ENCODE measurements at places on chromosomes 16 and 17. TPM values are rescaled to one million over a fixed set of nuclear protein-coding genes. Genes with fewer than 3 reads are reported as not detected.

- H3K27me3 ChIP-seq: no peaks in the 10 kb centered on the region
- no peaks in the 10 kb centered on the region for H3K36me3 ChIP-seq
- H3K4me1 ChIP-seq: peaks cover 48% of the 10 kb centered on the region
- H3K4me3 ChIP-seq: peak overlapping the region; percentile 49
- H3K27ac ChIP-seq: peak overlapping the region; percentile 98
Observed at GRCh38 chr17:8173056-8173870, 2.9 kb downstream of the TMEM107 start.

DNA sequence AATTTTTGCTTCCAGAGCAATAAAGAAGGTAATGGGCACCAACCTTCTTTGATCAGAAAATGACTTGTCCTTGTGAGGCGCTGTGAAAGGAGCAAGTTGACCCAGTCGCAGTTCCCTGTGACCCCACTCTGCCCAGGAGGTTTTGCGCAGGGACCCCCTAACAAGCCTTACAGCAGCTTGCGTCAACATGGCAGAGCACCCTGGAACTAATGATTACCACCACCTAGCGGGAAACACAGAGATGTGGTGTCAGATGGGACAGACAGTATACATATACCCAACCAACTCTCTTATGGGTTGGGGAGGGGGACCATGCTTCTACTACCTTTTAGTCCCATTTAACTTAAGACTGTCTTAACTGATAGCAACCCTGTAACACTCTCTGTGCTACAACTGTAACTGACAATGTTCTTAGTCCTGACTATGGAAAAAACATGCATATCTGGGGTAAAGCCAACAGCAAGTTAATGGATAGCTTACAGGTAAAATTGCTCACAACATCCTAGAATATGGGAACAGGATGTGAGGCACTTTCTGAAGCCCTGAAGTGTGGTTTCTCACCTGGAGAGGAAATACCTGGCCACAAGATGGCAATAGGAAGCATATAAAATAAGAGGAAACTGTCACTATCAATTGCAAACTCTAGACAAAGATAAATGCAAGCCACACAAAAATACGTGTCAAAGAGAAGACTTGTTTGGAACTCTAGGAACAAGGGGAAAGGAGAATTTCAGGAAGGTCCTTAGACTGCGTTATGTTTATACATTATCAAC, 3.0 kb downstream of the KARS1 start:
- H3K36me3 ChIP-seq: peaks cover 53% of the 10 kb centered on the region
- no peak for DNase-seq
- H3K27ac ChIP-seq: peak overlapping the region; percentile 38
- H3K4me3 ChIP-seq: peak overlapping the region; percentile 0
- no peaks in the 10 kb centered on the region for H3K27me3 ChIP-seq

GRCh38 chr17:13480877-13481276, 120.9 kb downstream of the HS3ST3A1 start:
- no peak overlapping the region for H3K27ac ChIP-seq
- DNase-seq: no peak
- H3K4me3 ChIP-seq: no peak overlapping the region
- H3K36me3 ChIP-seq: no peaks in the 10 kb centered on the region
- no peaks in the 10 kb centered on the region for H3K4me1 ChIP-seq

GRCh38 chr17:51230306-51230705, 29.5 kb downstream of the MBTD1 start:
- H3K4me3 ChIP-seq: no peak overlapping the region
- no peaks in the 10 kb centered on the region for H3K27me3 ChIP-seq
- no peak for DNase-seq
- H3K4me1 ChIP-seq: peaks cover 7% of the 10 kb centered on the region
- no peak overlapping the region for H3K27ac ChIP-seq

DNA sequence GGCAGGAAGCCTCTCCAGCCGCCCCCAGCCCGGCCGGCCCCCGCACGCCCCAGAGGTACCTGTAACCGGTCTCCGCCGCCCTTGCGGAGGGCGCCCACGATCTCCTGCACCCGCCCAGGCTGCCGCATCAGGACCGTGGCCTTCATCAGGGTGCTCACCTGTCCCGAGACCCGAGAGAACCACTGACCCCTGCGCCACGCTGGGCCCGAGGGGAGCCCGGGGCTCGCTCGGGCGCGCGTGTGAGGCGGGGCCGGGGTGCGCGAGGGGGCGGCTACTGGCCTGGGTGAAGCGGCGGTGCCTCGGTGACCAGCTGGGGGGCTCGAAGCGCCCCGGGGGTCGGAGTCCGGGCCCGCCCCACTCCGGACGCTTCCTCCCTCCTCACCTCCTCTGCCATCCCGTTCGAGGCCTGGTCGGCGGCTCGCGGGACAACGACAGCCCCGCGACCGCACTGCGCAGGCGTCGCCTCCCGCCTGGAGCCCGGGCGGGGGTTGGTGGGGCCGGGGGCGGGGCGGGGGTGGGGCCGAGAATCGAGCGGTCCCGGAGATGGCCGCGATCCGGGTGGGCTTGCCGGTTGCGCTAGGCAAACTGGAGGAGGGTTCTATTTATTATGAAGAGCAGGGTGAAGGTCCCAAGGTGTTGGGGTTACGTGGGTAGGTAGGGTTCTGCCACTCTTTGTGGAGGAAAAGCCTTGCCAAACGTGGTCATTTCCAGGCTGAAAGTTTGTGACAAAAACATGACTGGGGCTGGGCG, at the start of gene NT5C3B:
NT5C3B (minus strand) TSS at position 433 of the 750 bp plus-strand sequence; CDS start at position 394, 39 bp downstream.
- peak; percentile 78 for DNase-seq
- H3K27ac ChIP-seq: no peak within 1 kb of the TSS
- H3K27me3 ChIP-seq: no peaks in the 10 kb centered on the region
- H3K4me1 ChIP-seq: peaks cover 17% of the 10 kb centered on the region
- H3K4me3 ChIP-seq: peak within 1 kb of the TSS; percentile 69
- peaks cover 9% of the 10 kb centered on the region for H3K36me3 ChIP-seq

Gene CCL13
- total RNA-seq: not detected

Gene NAGS
- 0.14 TPM for total RNA-seq

DNA sequence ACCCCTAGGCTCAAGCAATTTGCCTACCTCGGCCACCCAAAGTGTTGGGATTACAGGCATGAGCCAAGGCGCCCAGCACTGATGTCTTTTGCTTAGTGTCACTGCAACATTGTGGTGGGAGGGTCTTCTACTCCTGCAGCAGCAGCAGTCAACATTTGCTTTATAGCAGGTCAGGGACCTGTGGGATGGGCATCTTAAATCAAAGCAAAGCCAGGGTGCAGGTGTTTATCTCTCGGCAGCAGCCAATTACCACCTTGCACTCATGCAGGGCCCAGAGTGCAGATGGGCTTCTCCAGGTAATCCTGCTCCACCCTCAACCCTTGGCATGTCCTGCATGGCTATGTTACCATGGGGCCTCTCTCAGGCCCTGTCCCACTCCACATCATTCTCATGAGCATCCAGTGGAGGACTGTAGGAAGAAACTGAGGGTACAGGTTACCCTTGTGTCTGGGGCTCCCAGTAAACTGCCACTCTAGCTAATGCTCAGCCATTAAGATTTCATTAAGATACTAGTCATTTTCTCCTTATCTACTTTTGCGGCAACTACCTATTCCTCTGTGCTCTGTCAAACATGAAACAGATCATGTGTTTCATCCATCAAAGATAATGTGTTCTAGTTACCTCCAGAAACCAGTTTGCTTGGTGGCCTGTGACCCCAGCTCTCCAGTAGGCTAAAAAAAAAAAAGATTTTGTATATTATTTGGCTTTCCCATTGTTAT, 16.8 kb downstream of the ADGRG5 start:
- H3K4me3 ChIP-seq: no peak overlapping the region
- no peaks in the 10 kb centered on the region for H3K4me1 ChIP-seq
- H3K27me3 ChIP-seq: no peaks in the 10 kb centered on the region

DNA sequence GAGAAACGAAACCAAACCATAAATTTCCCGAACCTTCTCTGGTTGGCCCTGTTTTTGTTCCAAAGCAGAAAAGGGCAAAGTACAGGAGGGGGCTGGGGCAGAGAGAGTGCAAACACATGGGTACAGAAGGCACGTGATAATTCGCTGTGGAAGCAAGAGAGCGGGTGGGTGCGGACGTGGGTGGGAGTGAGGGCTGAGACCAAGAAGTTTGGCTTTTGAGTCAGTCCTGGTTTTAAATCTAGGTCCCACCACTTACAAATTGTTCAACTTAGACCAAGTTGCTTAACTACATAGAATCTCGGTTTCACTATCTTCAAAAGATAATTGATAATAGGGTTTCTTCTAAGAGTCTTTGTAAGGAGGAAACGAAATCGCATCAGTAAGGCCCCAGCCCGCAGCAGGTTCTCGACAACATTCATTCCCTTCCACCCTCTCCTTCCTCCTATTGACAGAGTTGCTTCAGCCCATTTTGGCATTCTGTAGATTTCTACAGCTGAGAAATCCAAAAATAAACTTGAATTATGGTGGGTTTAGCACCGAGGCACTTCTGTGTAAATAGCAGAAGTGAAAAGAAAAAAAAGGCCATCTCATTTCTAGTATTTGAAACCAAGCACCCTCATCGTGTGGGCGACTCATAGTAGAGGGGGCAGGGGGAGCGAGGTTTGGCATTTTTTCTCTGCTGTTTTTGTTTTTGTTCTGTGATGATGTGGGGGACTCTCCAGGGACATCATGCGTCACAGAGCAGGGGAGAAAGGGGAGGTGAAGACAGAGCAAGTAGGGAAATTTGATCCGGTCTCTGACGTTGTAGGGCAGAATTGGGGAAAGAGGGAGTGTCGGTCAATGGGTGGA, 33.6 kb upstream of the CCR7 start:
- H3K27me3 ChIP-seq: no peaks in the 10 kb centered on the region
- peak overlapping the region; percentile 24 for H3K4me3 ChIP-seq
- H3K27ac ChIP-seq: peak overlapping the region; percentile 99
- peak; percentile 53 for DNase-seq

Gene HID1
- 31.9 TPM for total RNA-seq

Gene SCGB1C2
- total RNA-seq: not detected

DNA sequence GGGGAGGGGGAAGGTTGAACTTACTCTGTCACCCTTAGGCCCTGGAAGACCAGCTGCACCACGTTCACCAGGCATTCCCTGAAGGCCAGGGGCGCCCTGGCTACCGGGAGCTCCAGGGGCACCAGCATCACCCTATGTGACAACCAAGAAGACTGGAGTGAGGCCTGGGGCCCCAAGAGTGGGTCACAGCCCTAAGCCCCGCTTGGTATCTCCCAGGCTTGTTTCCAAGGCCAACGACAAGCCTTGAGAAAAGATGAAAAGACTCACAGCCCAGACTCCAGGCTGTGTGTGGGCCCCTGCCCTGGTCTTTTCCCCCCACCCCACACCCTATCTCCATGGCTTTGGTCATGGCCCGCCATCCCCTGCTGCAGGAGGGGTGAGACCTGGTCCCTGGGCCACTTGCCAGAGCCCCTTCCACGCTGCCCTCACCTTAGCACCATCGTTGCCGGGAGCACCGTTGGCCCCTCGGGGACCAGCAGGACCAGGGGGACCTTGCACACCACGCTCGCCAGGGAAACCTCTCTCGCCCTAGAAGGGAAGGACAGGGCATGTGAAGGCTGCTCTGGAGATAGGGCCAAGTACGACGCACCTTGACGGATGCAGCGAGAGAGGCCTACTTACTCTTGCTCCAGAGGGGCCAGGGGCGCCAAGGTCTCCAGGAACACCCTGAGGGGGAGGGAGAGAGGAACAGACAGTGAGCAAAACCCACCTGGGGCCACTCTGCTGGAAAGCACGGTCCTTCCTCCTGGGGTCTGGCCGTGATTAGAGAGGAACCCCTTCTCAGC, 9.9 kb downstream of the COL1A1 start:
- peaks cover 4% of the 10 kb centered on the region for H3K27me3 ChIP-seq
- no peak overlapping the region for H3K4me3 ChIP-seq
- no peaks in the 10 kb centered on the region for H3K4me1 ChIP-seq
- DNase-seq: no peak

Gene NGFR
- total RNA-seq: 0.11 TPM

Gene PAFAH1B1
- total RNA-seq: 120 TPM

DNA sequence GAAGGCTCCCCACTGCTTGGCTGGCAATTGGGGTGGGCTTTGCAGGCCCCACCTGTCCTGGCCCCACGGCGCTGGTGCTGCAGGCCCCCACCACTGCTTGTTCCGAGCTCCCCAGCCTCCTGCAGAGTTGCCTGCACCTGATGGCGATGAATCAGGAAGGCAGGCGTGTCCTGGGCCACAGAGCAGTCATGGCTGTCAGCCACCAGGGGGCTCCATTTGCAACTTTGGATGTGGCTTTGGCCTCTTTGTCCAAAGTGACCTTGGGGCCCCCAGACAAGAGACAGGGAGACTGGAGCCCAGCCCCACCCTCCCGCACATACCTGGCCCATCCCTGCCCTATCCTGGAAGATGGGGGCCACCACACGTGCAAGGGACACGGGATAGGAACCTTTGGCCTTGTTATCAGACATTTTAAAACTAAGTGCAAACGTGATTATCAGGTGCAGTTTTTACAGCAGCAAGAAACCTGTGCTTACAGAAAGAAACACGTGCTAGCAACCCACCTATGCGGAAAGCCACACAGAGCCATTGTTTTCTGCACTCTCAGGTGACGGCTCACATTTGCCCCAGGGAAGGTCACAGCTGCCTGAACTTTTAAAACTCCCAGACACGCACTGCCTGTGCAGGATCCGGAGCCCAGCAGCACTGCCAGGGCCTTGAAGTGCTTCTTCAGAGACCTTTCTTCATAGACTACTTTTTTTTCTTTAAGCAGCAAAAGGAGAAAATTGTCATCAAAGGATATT, at the start of gene DNASE1:
DNASE1 (plus strand) TSS at position 443 of the 743 bp plus-strand sequence. CDS start 683 bp downstream, outside the sequence.
- peaks cover 3% of the 10 kb centered on the region for H3K4me1 ChIP-seq
- no peaks in the 10 kb centered on the region for H3K27me3 ChIP-seq
- no peak within 1 kb of the TSS for H3K4me3 ChIP-seq

DNA sequence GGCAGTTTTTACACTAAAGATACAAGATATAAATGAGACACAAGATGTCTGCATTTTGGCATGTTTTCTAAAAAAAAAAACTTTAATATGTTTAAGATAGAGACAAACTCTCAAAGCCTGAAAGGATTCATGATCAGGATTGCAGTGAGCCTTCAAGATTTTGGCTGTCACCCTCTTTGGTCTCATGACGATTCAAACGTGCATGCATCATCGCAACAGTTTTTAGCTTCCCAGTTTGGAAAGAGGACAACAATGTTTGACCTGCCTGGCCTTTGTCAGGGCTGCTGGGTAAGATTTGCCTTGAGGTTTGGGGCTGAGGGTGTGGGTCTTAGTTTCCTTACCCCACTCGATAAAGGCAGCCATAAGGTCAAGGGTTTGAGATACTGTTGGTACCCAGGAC, 134.1 kb downstream of the RGS9 start:
- H3K4me3 ChIP-seq: no peak overlapping the region
- no peaks in the 10 kb centered on the region for H3K4me1 ChIP-seq
- no peak overlapping the region for H3K27ac ChIP-seq

- peaks cover 23% of the 10 kb centered on the region for H3K27me3 ChIP-seq
- H3K4me1 ChIP-seq: peaks cover 2% of the 10 kb centered on the region
- no peak for DNase-seq
- no peaks in the 10 kb centered on the region for H3K36me3 ChIP-seq
- H3K4me3 ChIP-seq: no peak overlapping the region
Observed at GRCh38 chr17:973053-973452, 6.5 kb downstream of the NXN start.

Gene AOC2
- 2.9 TPM for total RNA-seq

GRCh38 chr17:38703742-38704605, 1.1 kb upstream of the MLLT6 start:
- no peaks in the 10 kb centered on the region for H3K27me3 ChIP-seq
- peak overlapping the region; percentile 97 for H3K27ac ChIP-seq
- peak; percentile 64 for DNase-seq
- peaks cover 13% of the 10 kb centered on the region for H3K36me3 ChIP-seq

Gene CD300LB
- total RNA-seq: 0.56 TPM

GRCh38 chr17:80482555-80483308, 6.3 kb upstream of the NPTX1 start:
- peaks cover 47% of the 10 kb centered on the region for H3K27me3 ChIP-seq
- H3K4me1 ChIP-seq: peaks cover 12% of the 10 kb centered on the region
- no peak overlapping the region for H3K27ac ChIP-seq
- H3K36me3 ChIP-seq: no peaks in the 10 kb centered on the region
- no peak overlapping the region for H3K4me3 ChIP-seq
